ENCODE measurements at places on chromosomes 1 and 21. TPM values are rescaled to one million over a fixed set of nuclear protein-coding genes. Genes with fewer than 3 reads are reported as not detected.

The S100B gene
- total RNA-seq: 3.2 TPM

DNA sequence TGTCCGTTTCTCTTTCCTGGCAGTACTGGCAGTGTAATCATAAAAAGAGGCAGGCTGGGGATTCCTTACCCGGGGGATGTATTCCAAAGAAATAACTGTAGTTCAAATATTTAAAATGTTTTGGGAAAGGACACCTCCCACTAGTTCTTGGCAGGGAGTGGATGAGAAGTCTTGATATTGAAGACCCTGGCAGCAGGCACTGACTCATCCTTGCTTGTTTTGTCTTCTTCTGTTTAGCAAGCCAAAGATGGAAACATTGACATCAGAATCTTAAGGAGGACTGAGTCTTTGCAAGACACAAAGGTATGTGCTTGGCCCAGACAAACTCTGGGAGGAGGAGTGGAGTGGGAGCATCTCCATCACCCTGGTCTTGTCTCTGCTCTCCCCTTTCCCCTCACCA, 639 bp downstream of the IL20 start:
- DNase-seq: no peak

GRCh38 chr1:67818162-67818561, 15.1 kb downstream of the GNG12 start:
- no peak for DNase-seq

DNA sequence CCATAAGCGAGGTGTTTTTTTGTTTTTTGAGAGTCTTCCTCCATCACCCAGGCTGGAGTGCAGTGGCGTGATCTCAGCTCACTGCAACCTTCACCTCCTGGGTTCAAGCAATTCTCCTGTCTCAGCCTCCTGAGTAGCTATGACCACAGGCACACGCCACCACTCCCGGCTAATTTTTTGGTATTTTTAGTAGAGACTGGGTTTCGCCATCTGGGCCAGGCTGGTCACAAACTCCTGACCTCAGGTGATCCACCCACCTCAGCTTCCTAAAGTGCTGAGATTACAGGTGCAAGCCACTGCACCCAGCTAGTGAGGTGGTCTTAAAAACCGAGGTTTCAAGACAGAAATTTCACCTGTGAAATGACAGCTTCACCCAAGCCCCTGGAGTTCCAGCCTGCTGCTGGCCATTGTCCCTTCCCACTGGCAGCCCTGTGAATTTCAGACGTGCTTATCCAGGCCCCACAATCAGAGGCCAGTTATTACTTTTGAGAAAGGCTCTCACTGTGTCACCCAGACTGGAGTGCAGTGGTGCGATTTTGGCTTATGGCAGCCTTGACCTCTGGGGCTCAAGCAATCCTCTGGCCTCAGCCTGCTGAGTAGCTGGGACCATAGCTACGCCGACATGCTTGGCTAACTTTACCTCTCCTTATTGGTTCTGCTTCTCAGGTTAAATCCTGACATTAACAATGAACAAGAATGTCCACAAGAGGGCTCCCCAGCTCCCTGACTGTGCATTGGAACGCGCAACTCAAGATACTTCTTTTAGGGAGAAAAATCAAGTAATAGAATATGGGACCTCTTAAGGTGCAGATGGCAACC, 19.4 kb downstream of the ENO1 start:
- DNase-seq: peak; percentile 70

DNA sequence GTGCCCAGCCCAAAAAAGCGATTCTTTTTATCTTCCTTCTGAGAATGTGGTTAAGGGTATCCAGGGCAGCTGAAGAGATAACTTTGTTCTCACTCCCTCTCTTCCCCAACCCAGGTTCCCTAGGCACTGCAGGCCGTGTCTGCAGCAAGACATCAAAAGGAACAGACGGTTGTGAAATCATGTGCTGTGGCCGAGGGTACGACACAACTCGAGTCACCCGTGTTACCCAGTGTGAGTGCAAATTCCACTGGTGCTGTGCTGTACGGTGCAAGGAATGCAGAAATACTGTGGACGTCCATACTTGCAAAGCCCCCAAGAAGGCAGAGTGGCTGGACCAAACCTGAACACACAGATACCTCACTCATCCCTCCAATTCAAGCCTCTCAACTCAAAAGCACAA, 11.4 kb downstream of the WNT2B start:
- DNase-seq: no peak

- peak; percentile 58 for DNase-seq
These were observed 1.4 kb upstream of the MIA3 start for GRCh38 chr1:222616525-222616924.

DNA sequence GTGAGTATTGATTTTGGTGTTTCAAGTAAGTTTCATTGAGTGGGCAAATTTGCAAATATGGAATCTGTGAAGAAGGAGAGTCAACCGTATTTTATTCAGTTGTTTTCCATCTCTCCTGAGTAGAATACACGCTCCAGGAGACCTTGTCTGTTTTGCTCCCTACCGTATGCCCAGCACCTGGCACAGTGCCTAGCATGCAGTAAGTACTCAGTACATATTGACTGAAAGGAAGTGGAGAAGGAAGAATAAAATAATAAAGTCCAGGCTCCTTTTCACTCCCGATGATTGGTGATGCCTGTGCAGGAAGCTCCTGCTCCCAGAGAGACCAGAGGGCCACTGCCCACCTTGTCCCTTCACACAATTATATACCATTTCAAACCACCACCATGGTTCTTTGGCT, 59.4 kb upstream of the NEK2 start:
- peak; percentile 42 for DNase-seq

- DNase-seq: no peak
These were observed 1.5 kb downstream of the PGBD5 start for GRCh38 chr1:230424391-230425251.

DNA sequence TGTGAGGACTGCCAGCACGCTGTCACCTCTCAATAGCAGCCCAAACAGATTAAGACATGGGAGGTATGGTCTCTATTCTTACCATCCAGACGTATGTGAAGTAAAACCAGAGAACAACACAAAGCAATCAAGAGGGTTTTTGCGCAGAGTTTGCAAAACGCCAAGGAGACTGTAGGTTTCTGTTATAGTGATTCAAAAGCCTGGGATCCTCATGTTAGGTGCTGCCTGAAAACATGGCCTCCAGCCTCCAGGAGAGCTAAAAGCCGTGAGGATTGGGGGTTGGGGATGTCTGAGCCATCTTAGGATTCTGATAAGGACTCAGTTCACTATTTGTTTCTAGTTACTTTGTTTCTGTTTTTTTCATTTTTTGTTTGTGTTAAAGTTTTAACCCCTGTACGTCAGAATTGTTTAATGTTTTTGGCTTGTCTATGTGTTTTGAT, 4.2 kb upstream of the CCT8 start:
- peak; percentile 69 for DNase-seq

DNA sequence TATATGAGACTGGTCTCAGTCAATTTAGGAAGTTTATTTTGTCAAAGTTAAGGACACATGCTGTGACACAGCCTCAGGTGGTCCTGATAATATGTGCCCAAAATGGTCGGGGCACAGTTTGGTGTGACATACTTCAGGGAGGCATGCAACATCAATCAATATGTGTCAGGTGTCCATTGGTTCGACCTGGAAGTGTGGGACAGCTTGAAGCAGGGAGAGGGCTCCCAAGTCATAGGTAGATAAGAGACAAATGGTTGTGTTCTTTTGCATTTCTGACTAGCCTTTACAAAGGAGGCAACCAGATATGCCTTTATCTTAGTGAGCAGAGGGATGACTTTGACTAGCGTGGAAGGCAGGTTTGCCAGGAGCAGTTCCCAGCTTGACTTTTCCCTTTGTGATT, 4.5 kb upstream of the ERVH48-1 start:
- DNase-seq: no peak

DNA sequence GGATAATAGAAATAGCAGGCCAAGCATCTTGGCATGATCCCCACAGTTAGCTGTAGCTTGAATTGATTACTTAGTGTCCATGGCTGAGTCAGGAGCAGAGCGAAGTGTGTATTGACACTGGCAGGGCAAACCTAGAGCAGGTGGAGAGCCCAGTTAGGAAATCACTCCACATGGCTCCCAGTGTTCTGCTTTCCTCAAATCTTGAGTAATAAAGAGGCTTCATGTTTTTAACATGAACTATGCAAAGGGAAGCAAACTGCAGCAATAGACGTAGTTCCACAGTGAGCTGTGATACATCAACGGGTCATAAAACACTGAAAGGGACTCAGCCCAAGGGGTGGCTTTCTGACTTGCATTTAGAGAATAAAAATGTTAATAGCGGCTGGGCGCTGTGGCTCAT, 28.9 kb downstream of the RHEX start:
- no peak for DNase-seq

The THBS3 gene
- 33.1 TPM for total RNA-seq

DNA sequence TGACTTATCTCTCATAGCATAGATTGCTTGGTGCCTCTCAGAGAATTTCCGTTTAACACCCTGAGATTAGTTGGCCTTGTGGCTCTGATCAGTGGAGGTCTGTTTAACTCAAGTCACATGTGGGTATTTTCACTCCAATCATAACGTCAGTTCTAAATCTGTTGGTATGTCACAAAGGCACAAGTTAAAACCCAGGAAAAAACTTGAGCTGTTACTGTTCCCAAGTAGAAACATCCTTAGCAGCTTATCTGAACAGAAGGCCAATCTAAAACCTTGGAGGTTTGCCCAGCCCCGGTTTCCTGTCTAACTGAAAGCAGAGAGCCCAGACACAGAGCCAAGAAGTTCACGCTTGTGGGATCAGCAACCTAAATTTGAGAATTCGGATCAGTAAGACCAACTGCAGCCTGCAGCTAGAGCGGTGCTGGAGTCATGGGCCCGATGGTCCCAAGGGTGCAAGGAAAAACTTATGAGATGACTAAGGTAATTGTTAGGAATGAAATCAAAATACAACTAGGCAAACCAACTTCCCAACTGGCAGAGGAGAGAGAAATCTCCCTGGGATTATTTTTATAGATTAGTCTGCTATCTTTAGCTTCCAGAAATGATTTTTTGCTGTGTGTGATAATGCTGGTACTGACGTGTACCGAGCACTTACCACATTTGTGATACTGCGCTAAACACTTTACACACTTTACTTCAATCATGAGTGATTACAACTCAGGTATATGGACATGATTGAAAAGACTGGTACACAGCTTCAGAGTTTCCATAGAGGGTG, 90.2 kb upstream of the C1orf21 start:
- DNase-seq: peak; percentile 88

DNA sequence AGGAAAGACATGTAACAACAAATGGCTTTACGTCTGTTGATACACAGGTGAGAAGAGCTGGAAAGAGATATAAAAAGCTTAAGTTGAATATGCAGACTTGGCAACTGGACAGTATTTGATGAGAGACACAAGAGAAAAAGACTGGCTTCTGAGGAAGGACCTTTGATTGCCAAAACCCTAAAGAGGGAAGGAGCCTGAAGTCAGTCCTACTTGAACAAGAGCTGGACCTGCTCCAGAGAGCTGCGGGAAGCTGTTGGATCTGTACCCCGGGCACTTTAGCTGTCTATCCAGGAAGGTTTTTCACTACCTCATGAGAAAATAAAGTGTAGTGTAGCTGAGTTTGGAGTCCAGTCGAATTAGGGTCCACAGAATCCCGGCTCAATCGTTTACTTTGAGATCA, 25.3 kb upstream of the LRRC8B start:
- no peak for DNase-seq

GRCh38 chr1:9413071-9413876, 120.6 kb downstream of the SPSB1 start:
- DNase-seq: peak; percentile 63

Measured in lung (tissue), 17 donors.